ENCODE measurements at places on chromosomes 6 and 20.

DNA sequence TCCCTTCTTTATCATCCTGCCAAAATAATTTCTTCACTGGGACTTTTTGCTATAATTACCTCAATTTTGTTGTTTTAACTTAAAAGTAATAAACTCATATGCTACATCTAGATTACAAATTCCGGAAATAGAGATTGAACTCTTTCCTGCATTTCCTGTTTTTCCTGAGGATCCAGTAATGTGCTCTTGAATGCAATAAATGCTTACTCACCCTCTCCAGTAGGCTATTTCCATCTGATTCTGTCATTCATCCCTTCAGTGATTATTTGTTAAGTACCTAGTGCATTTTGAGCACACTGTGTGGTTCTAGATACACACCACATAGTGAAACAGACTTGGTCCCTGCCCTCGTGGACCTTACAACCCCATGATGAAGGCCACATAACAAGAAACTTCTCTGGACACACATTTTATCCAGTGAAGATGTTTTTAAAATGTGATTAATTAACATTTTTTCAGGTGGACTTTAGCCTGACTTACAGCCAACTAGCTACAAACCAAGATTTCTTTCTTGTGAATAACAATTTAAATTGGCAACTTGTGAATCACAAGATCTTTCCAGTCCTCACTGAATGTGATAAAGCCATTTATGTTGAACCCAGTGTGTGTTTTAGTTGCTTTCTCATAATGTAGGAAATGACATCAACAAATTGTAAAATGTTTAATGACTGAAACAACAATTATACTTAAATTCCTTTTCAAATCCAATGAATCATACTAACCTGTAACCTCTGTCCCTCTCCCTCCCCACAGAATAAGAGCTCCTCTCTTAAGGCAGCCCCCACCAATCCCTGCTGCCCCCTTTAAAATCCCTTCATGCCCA lies 272.3 kb downstream of the KHDC1L start:
- no peak for DNase-seq

DNA sequence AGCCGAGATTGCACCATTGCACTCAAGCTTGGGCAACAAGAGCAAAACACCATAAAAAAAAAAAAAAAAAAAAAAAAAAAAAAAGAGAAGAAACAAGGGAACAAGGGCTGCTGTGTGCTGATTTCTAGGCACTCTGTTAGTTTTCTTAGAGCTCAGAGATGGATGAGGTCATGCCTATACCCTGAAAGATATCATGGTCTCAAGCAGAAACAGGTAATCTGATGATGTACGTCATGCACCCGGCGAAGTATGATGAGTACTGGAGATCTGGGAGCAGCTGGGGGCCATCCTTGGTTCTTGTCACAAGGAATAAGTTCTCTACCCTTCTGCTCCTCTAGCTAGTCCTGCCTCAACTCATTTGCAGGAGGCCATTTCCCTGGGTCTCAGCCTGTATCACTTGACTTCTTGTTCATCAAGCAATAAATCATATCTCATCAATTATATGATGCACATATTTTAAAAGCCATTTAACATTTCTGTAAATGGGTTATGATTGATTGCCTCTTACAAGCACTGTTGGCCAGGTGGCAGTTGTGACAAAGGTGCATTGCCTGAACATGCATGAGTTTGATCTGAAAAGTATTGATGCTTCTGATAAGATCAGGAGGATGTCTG lies 517.2 kb downstream of the DHX35 start:
- no peak for DNase-seq

DNA sequence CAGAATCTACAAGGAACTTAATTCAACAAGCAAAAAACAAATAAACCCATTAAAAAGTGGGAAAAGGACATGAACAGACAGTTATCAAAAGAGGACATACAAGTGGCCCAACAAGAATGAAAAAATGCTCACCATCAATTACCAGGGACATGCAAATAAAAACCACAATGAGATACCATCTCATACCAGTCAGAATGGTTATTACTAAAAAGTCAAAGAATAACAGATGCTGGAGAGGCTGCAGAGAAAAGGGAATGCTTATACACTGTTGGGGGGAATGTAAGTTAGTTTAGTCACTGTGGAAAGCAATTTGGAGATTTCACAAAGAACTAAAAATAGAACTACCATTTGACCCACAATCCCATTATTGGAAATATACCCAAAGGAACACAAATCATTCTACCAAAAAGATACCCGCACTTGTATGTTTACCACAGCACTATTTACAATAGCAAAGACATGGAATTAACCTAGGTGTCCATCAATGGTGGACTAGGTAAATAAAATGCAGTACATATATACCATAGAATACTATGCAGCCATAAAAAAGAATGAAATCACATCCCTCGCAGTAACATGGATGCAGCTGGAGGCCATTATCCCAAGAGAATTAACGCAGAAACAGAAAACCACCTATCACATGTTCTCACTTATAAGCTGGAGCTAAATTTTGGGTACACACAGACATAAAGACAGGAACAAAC lies 48.4 kb downstream of the RNGTT start:
- no peak for DNase-seq

- DNase-seq: no peak
Measured at GRCh38 chr6:10411971-10412460, 2.9 kb downstream of the TFAP2A start.

GRCh38 chr6:134880487-134881190 lies 69.3 kb downstream of the ALDH8A1 start:
- no peak for DNase-seq

DNA sequence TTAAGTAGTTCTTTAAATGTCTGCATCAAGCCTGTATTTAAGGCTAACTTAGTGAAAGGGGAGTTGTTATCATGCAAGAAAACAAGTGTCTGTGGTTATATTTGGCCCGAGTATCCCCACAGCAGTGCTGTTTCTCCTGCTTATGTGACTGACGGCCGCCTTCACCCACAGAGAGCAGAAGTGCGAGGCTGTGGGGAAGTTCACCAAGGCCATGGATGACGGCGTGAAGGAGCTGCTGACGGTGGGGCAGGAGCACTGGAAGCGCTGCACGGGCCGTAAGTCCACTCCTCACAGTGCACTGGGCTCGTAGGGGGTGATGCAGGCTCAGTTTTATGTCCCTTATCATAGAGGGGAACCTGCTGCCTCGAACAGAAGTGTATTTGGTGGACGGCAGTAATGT lies 53.2 kb upstream of the SYNJ2 start:
- DNase-seq: no peak

- no peak for DNase-seq
Measured at GRCh38 chr20:21571841-21572690, 58.2 kb upstream of the NKX2-2 start.

GRCh38 chr6:47247227-47247797 lies 62.4 kb downstream of the TNFRSF21 start:
- no peak for DNase-seq

DNA sequence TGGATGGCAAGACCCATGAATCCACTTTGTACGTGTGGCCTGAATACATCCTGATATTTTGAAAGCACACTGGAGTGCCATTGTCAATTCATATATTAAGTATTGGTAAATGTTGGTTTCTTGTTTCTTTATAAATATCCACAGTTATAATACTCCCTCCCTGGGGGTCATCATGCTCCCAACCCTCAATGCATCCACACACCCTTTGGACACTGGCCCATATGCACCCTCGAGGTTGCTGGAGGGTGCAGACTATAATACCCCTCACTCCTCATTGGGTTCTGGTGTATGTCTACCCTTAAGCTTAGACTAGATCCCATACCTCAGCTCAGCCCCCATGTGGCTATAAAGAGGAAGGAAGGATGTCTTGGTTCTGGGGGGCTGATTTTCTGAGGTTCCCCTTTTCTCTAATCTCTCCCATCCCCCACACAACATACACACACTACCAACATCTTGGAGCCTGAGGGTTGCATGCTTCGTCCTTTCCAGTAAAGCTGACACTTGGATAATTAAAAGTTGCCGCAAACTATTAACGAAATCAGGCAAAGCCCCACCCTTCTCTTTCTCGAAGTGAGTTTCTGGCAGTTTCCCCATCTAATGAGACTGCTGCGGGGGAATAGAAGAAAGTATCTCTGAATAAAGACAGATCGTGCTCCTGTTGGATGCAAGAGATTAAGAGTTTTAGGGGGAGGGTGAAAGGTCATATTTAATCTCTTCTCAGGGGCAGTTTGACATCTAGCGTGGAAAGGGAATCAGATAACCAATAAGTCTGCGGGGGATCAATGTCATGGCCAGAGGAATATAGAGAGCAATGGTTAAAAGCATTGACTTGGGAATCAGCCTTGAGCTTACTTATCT lies 7.4 kb downstream of the PIM1 start:
- no peak for DNase-seq

GRCh38 chr6:9522101-9522500 lies 892.8 kb downstream of the TFAP2A start:
- DNase-seq: no peak

GRCh38 chr6:40298207-40298606 lies 289.0 kb downstream of the LRFN2 start:
- DNase-seq: no peak

DNA sequence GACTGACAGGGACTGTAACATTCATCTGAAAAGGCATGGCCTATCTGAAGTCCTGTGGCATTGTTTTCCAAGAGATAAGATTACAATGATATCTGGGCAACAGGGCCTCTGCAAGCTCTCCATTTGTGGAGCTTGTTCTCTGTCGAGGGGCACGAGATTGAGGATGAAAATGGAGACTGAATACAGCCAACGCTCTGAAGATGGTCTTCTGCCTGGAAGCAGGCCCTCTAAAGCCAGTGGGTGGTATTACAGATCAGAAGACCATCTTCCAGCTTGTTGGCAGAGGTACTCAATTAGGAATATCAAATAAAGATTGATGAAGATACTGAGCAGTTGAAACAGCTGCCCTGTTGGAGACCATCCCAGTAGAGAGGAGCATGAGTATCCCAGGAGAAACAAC lies 288.2 kb downstream of the CENPW start:
- no peak for DNase-seq

Measured in tibial nerve (tissue), 4 donors.